Occipital lobe (tissue), 3 donors: ENCODE measurements at places on chromosomes 5 and 9. TPM values are rescaled to one million over a fixed set of nuclear protein-coding genes. Genes with fewer than 3 reads are reported as not detected.

The GPX3 gene
- total RNA-seq: 12.3 TPM

The LECT2 gene
- not detected for total RNA-seq

The COL23A1 gene
- total RNA-seq: 0.16 TPM

The PHF24 gene
- 25.6 TPM for total RNA-seq

The SLC34A3 gene
- 0.16 TPM for total RNA-seq

The TMEM174 gene
- not detected for total RNA-seq

The C1QTNF2 gene
- 3.1 TPM for total RNA-seq

The EIF4E1B gene
- not detected for total RNA-seq

The CA9 gene
- 0.78 TPM for total RNA-seq

The INVS gene
- 24.2 TPM for total RNA-seq

The SLC6A19 gene
- not detected for total RNA-seq

The CCDC69 gene
- 0.78 TPM for total RNA-seq

The ASS1 gene
- total RNA-seq: 9.8 TPM

The FOXD4L6 gene
- total RNA-seq: 0.31 TPM

The F2RL1 gene
- total RNA-seq: 2.8 TPM

The IGIP gene
- 11.9 TPM for total RNA-seq

The NUDT12 gene
- 34.8 TPM for total RNA-seq

The HACD4 gene
- total RNA-seq: 0.94 TPM

The PAEP gene
- not detected for total RNA-seq

The NTNG2 gene
- 46.3 TPM for total RNA-seq

The ZNF366 gene
- total RNA-seq: 0.94 TPM

The LCN9 gene
- not detected for total RNA-seq

The SYK gene
- 1.9 TPM for total RNA-seq

The KIF20A gene
- total RNA-seq: 4.1 TPM

The SLCO4C1 gene
- 0.47 TPM for total RNA-seq

The CNTLN gene
- 16.5 TPM for total RNA-seq

The HCN1 gene
- 33.8 TPM for total RNA-seq

The ADAMTS12 gene
- total RNA-seq: 1.2 TPM

The BARHL1 gene
- total RNA-seq: not detected
